ENCODE measurements at places on chromosomes 3 and 15.

DNA sequence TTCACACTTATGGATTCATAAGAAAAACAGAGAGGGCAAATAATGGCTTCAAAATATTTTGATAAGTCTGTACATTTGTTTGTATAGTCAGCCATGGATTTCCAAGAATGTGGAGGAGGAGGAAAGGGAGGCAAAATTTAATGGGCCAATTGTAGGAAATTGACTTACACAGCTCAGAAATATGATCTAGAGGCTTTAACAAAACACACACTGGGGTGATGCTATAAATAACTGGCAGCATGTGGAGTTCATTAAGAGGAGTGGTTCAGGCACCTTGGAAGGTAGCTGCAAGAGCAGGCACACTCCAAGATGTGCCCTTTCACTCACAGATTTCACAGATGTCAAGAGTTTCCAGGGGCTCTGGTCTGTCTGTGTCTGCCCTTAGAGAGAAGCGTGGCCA lies 193.4 kb upstream of the RASGRP1 start:
- DNase-seq = no peak

DNA sequence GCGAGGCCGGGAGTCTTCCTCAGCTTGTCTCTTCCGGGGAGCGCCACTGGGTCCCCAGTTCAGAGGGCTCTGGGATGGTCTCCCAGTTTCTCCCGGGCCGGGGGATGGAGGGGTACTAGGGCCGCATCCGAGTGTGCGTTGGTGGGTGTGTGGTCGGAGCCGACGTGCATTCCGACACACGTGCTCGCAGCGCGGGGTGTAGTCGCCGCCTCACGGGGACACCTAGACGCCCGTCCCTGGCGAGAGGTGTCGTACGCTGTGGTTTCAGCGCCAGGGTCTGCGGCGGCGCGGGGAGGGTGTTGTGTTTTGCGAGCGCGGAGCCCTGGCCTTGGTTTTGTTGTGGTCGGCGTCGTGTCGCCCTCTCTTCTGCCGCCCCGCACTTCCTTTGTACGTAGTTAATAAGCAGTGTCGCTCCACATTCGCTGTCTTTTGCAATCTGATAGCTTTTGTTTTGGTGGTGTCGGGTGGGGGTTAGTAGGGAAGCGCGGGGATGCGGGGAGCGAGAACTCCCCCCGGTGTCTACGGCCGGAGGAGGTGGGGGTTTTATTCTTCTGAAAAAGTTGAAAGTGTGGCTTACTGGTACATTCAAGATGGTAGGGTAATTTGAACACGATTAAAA lies 2.2 kb downstream of the IGF1R start:
- DNase-seq = no peak

DNA sequence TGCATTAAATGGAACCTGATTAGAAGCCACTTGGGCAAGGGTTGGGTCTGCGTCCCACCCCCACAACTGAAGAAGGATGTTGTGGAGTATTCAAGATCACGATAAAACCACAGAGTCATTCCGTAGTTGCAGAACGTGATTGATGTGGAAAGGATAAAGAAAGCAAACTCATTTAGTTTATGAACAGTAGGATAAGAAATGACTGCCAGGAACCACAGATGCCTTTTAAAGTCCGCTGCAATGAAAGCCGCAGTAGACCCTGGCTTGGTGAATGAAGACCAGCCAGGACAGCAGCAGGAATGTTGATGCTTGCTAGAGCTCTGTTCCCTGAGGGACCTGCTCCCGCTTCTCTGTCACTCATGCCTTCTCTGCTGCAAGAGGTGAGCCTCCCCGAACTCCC lies 111.5 kb downstream of the GABRG3 start:
- no peak for DNase-seq

- no peak for DNase-seq
These were observed 915 bp upstream of the CALML4 start for GRCh38 chr15:68205954-68206539.

- no peak for DNase-seq
These were observed 307.9 kb downstream of the TLE3 start for GRCh38 chr15:69789648-69790393.

DNA sequence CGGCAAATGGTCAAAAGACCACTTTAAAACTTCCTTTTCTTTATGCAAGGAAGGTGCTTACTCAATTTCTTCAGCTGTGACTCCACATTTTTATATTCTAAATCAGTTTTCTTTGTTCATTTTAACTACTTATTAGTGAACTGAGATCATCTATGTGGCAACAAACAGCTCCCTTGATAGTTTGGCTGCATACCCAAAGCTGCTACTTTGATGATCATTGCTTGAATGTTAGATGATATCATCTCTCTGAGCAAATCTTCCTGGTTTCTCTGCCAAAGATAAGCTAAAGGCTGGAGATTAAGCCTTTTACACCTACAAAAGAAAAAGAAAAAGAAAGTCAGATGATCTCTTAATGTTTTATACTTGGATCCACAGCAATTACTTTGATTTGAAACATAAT lies 95.5 kb downstream of the DPH6 start:
- DNase-seq = no peak

GRCh38 chr3:19816631-19817030 lies 117.4 kb downstream of the EFHB start:
- no peak for DNase-seq

GRCh38 chr3:63479661-63480035 lies 172.8 kb upstream of the SNTN start:
- DNase-seq = no peak

GRCh38 chr3:147343926-147344325 lies 62.4 kb downstream of the ZIC4 start:
- DNase-seq = no peak

DNA sequence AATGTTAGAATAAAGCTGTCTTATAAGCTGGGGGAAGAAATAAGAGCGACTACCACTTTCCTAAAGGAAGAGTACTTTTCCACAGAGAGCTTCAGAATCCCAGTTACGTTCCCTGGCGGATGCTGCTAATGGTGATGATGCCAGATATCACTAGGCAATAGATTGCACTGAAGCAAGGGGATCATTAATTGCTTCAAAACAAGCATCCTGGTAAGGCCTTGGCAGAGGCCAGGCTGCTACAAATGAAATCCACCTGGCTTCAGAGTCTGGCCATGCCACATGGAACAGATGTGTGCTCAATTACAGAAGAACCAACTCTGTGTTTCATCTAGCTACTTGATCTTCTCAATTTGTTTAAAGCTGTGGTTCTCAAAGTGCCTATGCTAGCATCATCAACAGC lies 129.2 kb upstream of the IL12A start:
- DNase-seq = no peak

DNA sequence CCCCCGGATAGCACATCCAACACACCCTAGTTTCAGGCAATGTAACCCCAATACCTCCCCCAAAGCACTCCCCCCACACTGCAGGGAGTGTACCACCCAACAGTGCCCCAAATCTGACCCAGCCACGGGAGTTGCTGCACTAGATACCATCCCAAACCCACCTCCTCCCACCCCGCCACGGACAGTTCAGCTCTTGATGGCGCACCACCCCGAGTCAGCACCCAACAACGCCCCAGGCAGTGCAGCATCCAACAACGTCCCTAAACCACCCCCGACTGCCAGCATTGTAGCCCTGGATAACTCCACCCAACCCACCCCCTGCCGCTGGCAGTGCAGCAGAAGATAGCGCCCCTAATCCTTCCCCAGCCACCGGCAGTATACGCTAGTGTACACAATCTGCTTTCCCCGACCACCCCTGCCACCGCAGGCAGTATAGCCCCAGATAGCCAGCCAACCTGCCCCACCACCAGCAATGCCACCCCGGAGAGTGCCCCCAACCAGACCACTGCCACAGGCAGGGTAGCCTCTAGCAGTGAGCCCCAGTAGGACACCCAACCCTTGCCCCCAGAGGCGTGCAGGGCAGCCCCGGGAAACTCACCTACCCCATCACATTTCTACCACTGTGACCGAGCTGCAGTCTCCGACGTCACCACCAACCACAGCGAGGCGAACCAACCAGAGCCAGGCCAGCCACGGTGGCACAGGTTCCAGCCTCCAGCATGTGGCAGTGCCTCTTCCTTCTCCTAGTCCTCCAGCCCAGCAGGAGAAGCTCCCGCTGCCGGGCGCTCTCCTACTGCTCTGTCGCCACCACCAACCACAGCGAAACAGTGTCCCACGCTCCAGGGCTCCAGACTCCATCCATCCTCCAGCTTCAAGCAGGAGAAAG lies 178.1 kb downstream of the POTEB3 start:
- no peak for DNase-seq

GRCh38 chr3:60514866-60515265 lies 736.4 kb downstream of the FHIT start:
- DNase-seq = no peak

DNA sequence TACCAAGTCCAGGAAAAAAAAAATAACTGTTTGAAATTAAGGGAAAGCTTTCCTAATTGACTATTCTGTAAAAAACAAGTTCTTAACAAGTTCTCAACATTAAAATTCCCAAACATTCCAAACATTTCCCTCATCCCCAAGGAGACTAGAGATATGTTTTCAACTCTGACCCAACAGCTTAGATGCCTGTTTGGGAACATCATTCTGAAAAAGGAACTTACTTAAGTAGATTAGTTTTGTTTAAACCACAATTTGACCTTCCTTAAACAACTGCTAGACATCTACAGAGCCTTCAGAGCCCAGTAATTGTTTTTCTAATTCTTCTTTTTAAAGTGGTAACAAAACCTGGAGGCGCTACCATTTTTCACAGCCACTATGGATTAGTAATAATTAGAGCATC lies 12.8 kb downstream of the UBR1 start:
- no peak for DNase-seq

DNA sequence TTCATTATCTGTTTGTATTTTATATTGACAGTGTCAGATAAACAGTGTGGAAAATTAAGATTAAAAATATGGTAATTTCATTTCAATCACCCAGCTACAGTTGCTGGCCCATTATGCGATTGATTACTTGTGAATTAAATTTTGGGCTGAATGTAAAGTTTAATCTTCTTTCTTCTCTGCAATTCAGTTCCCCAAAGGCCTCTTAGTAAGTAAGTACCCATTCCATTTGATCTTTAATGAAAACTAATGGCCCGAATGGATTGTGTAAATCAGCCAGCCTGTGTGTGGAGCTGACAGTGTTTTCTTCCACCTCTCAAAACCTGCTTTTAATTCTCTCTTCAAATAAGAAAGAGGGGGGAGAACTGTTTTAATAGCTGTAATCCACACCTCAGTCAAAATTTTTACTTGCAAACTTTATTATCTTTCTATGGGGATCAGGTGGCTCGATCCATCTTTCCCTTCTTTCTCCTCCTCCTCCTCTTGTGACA lies 307.1 kb downstream of the IL20RB start:
- no peak for DNase-seq

GRCh38 chr3:194300936-194301335 lies 50.2 kb downstream of the CPN2 start:
- no peak for DNase-seq

DNA sequence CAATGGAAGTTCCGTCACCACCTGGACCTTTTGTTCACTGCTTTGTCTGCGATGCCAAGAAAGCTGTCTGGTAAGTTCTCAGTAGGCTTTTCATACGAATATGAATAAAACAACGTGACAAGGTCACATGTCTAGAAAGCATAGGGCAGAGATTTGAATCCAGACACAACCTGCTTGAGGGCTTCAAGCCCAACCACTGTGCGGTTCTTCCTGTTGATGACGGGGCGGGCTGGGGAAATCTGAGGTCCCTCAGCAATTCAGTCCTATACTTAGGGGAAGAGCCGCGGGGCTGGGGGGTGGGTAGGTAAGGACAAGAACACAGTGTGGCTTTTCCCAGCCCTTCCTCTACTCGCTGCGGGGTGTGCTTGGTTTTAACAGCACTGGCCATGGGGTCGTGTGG lies 32.4 kb upstream of the SMAD3 start:
- DNase-seq = no peak

GRCh38 chr15:49831206-49831965 lies 210.5 kb downstream of the DTWD1 start:
- no peak for DNase-seq

- no peak for DNase-seq
These were observed 6.1 kb downstream of the ERICH6 start for GRCh38 chr3:150697646-150698045.

DNA sequence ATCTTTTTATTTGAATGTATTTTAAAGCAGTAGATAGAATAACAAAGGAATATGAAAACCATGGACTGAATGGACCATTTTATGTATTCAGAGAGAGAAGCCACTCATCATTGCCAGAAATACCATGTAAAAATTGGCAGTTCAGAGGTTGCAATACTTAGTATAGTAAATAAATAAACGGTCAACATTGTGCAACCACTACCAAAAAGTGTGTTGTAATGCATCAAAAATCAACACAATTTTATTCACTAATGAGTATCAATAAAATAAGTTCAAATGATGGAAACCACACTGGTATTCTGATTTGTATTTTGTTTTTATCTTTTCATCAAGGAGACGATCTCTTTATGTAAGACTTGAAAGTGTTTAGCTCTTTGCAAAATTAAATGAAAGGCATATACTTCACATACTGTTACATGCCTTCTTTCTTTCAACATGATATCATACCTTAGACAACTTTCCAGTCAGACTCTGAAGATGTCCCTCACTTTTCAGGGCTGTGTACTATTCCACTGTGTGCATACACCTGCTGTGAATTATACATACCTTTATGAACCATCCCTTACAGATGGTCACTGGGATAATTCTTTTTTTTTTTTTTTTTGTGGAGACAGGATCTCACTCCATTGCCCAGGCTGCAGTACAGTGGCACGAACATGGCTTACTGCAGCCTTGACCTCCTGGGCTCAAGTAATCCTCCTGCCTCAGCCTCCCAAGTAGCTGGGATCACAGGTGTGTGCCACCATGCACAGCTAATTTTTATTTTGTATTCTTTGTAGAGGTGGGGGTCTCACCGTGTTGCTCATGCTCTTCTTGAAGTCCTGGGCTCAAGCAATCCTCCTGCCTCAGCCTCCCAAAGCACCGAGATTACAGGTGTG lies 40.3 kb downstream of the CCK start:
- DNase-seq = no peak

Measured in activated CD4-positive, CD25-positive, alpha-beta regulatory T cell treated with anti-CD3 and anti-CD28 coated beads, Interleukin-2, amount 50 U/mL, for 16 hours (primary cell).